Astrocyte (in vitro differentiated cells and primary cell): ENCODE measurements at places on chromosomes 5 and 9. TPM values are rescaled to one million over a fixed set of nuclear protein-coding genes. Genes with fewer than 3 reads are reported as not detected.

GRCh38 chr5:116358015-116358523 is 216.6 kb downstream of the SEMA6A start:
- DNase-seq, result no peak

- no peak for DNase-seq
Measured at GRCh38 chr9:87643778-87644570, 81.9 kb upstream of the CTSL start.

DNA sequence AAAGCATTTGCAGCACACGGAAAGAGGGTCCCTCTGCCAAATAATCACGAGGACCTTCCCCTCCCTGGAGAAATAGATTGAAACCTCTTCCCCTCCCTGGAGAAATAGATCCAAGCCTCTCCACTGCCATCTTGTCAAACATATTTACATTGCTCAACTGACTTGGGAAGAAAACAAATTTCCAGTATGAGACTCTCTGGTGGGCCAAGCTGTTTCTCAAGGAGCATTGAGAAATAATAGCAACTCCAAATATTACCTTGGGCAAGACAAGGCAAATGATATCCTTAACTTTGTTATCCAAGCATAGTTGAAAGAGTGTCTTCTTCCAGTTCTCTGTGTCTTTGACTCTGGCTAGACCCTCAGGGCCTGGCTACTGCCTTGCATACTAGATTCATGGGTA is 45.2 kb upstream of the PALM2AKAP2 start:
- no peak for DNase-seq

DNA sequence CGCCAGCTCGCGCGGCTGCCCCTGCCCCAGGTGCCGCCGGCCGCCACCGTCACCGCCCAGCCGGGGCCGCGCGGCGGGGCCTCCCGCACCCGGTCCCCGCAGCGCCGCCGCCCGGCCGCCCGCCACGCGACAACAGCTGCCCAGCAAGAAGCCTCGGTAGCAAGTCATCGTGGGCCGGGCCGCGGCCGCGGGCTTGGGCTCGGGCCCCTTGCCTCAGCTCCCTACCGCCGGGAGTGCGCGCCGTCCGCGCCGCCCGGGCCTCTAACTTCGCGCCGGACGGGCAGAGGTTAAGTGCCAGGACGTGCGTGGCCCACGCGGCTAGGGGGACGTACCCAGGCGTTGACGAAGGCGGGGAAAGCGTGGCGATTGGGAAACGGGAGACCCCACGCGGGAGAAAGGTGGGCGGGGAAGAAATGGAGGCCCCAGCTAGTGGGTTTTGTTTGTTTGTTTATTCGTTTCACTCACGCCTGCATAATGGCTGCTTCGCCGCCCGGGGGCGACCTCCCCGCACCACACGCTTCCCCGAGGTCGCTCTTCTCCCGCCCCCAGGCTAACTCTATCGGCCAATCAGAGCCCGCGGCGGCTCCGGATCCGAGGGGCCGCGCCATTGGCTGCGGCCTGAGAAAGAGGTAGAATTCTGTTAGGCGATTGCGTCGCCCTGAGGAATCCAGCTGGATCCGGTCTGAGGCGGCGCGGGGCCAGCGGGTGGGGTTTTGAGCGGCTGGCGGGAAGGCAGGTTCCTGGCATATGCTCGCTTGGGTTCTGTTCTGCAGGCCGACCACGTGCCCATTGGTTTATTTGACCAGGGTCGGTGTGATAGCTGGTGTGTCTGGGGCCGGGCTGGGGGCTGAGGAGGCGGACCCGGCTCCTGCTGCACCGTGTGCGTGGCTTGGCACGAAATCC is at the start of gene NADK2:
Gene NADK2 (minus strand): TSS at position 295 of the 903 bp plus-strand sequence. CDS start 127 bp downstream, at position 168.
- DNase-seq, result peak; percentile 90

DNA sequence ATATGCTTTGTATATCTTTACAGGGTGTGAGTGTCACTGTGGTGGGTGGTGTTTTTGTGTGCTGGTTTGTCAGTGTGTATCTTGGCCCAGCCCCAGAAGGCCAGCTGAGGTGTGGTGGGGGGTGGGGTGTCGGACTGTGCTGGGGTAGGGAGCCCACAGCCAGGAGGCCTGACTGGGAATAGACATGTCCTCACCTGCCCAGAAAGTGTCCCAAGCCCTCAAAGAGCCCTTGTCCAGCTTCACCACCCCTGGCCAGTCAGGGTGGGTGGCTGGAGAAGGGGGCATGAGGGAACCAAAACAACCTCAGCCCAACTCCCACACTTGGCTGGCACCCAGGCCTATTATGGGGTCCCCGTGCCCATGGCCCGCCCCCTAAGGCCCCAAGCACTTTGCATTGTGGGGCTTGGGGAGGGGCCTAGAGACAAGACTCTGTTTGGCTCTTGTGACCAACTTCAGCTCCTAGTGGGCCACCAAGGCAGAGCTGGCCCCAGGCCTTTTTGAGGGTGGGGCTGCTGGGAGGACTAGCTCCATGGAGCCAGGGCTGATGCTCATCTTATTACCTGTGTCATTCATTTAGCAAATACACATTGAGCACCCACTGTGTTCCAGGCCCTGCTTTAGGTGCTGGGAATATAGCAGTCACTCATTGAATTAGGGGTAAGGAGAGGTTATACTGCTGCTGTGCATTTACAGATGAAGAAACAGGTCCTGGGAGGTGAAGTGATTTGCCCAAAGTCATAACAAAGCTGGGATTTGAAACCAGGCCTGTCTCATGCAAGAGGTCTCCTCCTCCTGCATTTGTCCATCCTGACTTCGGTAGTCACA is 56.2 kb upstream of the PSD2 start:
- no peak for DNase-seq

DNA sequence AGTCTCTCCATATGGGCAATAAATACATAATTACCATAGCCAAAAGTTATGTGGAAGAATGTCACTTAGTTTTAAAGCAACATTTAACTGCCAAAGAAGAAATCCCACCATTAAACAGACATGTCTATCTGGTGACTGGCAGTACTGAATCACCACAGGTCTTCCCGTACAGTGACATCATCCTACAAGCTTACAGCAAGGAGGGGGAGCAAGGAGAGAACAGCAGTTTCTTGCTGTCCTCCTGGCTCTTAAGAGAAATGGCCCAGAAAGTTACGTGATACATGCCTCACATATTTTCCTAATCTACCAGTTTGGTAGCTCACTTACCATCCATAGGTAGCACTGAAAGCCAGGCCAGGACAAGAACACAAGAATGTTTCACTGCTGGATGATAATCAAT is 671.0 kb downstream of the DMRTA1 start:
- DNase-seq, result peak; percentile 78

GRCh38 chr9:81979196-81979595 is 9.4 kb upstream of the SPATA31D1 start:
- DNase-seq, result peak; percentile 54

- DNase-seq, result no peak
Measured at GRCh38 chr9:110655754-110656641, 12.6 kb upstream of the MUSK start.

Gene SCGB3A2
- total RNA-seq, result 0.59 and 0.82 TPM in 2 replicates

Gene GALNT10
- 96.1 and 118 TPM in 2 replicates for total RNA-seq

Gene TAS2R1
- not detected in 2 replicates for total RNA-seq

Gene RANBP17
- total RNA-seq, result 15.9 and 16.2 TPM in 2 replicates

Gene GPR150
- total RNA-seq, result 0.14 TPM in 1 of 2 replicates, not detected in the other
